ENCODE measurements at places on chromosomes 6 and 20.

GRCh38 chr6:109762166-109762565 lies 71.1 kb downstream of the FIG4 start:
- no peak for DNase-seq

DNA sequence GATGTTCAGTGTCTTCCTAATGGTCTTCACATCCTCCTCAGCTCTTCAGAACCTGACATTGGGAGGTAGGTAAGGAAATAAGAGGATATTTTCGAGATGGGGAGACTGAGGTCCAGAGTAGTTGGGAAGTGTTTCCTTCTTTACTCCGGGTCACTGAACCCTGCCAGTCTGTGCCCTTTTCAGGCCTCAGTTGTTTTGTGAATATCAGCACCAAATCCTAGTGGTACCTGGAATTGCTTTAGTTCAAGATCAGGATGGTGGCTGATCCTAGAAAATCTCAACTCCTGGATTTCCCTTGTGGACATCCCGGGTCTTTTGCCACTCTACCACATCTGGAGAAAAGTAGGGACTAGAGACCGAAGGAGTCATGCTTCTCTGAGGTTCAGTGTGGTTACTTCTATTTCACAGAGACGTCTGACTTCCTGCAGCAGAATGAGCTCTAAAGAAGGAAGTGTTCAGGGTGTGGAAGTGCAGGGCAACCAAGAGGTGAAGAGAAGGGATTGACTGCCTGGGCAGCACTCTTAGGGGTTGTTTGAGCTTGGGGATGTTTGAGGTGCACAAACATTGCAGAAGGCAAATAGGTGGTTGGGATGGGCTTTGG lies 995 bp downstream of the STK4 start:
- DNase-seq = no peak

- DNase-seq = no peak
These were observed 212.5 kb upstream of the ECI2 start for GRCh38 chr6:4347877-4348276.

DNA sequence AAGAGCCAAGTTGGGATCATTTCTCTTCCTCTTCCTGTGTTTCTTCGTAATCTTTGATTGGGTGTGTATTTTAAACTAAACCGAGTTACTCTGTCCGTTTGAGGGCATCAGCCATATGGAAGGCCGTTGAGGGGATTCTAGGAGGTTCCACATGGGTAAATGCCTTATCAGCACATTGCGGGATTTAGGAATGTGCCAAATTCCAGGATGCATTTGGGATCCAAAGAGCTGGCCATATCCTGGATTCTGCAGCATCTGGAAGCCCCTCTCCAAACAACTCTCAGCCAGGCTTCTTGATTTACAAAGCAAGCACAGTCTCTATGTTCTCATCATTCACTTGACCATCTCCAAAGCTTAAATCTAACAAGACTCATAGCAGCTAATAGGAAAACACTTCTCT lies 67.6 kb upstream of the RIN2 start:
- DNase-seq = no peak

DNA sequence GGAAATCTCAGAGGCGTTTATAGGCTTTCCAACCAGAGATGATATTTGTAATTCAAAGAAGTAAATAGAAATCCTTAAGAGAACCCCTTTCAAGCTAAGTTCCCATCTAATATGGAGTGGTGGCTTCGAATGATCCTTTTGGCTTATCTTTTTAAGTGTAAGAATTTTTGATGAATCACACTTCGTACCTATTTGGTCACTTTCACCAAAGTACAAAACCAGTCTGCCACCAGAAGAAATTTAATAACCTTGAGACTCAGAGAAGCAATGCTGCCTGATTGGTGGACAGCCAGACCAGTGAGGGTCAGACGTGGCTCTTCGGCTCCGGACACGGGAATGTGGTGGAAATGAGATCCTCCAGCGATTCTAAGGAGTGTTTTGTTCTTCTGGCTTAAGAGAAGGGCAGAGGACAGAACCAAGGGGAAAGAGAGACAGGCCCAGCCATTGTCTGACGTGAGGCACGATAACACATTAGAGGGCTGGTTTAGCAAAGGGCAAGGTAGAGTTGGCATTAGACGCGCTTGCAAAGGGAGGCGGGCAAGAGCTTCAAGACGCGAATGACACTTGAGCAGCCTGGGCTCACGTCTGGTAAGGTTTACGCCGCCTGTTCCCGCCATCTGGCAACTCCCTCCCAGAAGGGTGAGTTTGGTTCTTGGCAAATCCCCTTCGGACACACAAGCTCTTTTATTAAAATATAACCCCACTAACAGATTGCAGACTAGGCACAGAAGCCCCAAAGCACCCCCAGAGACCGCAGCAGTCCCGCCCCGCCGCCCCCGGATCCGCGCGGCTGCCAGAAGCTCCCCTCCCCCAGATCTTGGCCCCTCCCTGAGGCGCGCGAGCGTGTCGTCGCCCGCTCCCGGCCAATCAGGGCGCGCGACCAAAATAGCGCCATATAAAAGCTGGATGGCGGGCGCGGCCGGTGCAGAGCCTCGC lies 50.0 kb upstream of the EZR start:
- DNase-seq = no peak

DNA sequence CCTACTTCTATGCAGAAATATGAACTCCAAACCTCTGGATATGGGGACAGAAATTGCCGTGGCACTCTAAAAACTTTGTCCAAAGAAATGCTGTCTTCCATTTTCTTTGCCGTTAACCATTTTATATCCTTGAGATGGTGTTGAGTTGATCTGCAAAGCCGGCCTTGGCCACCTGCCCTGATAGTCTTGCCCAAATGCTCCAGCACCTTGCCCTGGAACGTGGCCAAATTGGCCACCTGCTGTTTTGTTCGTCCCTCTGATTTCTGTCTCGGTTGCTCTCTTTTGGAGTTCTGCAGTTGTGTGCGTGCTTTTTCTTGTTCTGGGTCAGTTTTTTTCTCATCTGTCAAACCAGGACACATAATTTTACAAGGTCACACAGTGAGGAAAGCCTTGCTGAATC lies 239.7 kb upstream of the GMDS start:
- no peak for DNase-seq

GRCh38 chr6:106967936-106968555 lies 6.5 kb downstream of the CD24 start:
- DNase-seq = no peak

GRCh38 chr6:139361211-139361610 lies 13.2 kb downstream of the CITED2 start:
- no peak for DNase-seq

DNA sequence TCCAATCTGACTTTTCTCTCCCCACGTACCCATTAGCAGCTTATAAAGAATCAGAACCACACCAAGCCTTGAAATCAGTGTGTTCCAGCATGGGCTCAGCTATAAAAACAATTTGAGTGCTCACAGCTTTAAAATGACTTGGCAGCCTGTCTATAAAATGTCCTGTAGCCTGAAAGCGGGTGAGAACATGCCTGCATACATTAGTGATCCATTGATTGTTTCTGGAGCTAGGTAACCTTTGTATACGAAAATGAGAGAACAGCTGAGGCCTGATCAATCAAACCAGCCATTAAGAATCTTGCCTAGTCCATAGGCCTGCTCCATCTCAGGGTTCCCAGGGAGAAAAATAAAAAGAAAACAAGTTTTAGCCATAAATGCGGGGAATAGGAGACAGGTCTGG lies 245.8 kb upstream of the SULF2 start:
- DNase-seq = no peak

- DNase-seq = no peak
These were observed 3.1 kb upstream of the CLDN20 start for GRCh38 chr6:155260686-155261085.

DNA sequence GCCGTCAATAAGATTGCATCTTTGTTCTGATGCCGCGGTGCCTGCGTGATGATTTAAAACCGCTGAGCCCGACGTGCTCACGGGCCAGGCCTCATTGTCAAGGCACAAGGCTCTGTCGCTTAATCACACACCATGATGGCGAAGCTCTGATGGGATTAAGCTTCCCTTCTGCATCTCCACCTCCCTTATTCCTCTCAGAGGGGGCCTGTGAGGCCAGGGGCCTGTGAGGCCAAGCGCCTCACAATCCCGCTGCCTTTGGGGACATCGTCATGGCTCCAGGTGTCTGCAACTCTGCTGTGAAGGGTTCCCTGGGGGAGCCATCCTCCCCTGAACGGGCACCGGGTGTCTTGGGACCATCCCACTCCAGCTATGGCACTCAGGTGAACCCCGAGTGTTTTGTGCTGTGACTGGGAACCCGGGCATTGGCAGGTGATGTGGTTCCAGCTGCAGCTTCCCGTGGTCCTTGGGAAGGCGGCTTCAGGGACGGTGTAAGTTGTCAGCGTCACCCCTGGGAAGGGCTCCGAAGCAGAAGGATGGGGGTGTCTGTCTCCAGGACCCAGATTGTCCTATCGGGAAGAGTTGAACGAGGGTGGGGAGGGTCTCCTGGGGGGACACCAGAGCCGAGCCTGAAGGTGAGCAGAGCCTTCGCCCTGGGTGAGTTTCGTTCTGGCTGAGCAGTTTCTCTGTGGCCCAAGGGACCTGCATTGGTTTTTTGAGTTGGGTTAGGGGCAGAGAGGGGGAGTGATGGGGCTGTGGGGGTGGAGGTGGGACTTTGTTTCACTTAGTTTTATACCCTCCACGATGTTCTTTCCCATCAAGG lies 18.0 kb upstream of the BHLHE23 start:
- DNase-seq = no peak

- no peak for DNase-seq
These were observed 13.4 kb upstream of the BTN3A2 start for GRCh38 chr6:26351544-26351953.

- peak; percentile 32 for DNase-seq
These were observed 754 bp downstream of the HDDC2 start for GRCh38 chr6:125300992-125301434.

GRCh38 chr6:136102991-136103688 lies 147.0 kb downstream of the MTFR2 start:
- no peak for DNase-seq

DNA sequence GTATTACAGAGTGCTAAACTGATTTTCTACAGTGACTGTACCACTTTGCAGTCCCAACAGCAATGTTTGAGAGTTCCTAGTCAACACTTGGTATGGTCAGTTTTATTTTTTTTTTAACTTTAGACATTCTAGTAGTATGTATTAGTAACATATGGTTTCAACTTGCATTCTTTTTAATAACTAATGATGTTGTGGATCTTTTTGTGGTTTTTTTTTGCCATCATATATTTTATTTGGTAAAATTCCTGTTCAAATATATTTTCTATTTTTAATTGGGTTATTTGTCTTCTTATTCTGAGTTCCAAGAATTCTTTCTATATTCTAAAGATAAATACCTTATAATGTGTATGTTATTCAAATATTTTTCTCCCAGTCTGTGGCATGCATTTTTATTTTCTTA lies 189.4 kb upstream of the ECI2 start:
- no peak for DNase-seq

DNA sequence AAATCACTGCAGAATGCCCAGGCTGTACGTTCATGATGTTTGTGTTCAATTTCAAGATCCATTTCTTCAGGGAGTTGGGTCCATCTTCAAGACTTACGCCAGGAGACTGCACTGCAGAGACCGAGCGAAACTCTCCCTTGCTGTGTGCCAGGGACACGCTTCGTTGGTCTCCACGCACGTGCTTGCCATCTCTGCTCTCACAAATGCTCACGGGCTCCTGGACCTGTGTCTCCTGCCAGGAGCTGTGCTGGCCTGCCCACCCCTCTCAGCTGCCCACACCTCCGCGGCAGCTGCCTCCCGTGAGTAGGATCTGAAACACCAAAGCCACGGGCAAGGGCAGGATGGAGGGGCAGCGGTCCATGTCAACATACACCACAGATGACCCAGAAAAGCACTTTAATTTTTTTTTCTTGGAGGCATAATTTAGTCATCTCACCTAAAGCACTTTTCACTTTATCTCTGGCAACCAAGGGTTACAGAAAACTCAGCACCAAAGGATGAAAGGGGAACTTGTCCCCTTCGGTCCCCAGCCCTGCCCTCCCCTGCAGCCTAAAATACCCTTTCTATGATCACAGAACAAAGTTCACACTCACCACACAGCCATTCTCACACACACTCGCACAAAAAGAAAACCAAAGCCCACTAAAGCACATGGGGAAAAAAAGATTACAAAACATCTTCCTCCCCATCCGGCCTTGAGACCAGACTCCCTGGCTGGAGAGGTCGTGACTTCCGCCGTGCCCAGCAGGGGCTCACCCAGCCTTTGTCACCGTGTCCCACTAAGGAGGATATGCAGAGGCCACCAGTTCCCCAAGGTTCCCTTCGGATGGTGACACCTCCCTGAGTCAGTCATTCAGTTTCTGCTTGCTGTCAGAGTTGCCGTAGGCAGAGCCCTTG lies 137.9 kb downstream of the AGPAT4 start:
- no peak for DNase-seq

- no peak for DNase-seq
These were observed 14.7 kb upstream of the SIM1 start for GRCh38 chr6:100479179-100480035.

GRCh38 chr6:108707328-108707976 lies 140.8 kb upstream of the ARMC2 start:
- no peak for DNase-seq

DNA sequence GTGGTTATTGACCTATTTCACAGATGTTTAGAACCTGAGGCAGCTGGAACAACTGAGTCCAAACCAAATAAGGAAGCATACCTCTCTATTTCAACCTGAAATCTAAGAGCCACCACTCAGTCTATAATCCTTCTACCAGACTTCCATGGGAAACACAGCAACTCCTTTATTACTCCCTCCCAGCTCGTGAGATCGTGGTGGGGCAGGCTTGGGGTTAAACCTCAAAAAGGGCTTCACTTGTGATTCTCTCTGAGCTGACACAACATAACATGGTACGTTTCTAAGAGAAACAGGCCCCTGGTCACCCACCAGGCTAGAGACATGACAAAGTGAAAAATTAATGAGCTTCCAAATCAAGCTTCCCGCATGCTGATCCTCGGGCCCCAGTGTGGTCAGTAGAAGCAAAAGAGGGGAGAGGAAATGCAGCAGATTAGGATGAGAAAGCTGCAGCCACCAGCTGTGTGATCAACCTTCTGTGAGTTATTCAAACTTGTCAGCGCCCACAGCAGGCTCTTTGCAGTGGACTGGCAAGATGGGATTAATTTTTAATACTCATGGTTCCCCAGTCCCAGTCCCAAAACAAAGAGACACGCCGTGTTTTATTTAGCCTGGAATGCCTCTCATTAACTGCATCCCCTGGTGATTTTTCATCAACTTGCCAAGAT lies 9.3 kb downstream of the PKHD1 start:
- DNase-seq = no peak
